ENCODE measurements at places on chromosomes 4 and X. TPM values are rescaled to one million over a fixed set of nuclear protein-coding genes. Genes with fewer than 3 reads are reported as not detected.

Gene PCSK1N
- total RNA-seq, result 16.0 TPM

Gene NSG1
- 9.9 TPM for total RNA-seq

Gene STAP1
- total RNA-seq, result not detected

Gene AREG
- 23.9 TPM for total RNA-seq

Gene NAA11
- not detected for total RNA-seq

Gene EFHC2
- total RNA-seq, result 0.36 TPM

Data from A549 treated with dexamethasone at 1 μM for 4 hours (cell line).